ENCODE measurements at places on chromosomes 2 and 18.

GRCh38 chr2:17555150-17555549, 14.7 kb downstream of the VSNL1 start:
- DNase-seq = no peak

DNA sequence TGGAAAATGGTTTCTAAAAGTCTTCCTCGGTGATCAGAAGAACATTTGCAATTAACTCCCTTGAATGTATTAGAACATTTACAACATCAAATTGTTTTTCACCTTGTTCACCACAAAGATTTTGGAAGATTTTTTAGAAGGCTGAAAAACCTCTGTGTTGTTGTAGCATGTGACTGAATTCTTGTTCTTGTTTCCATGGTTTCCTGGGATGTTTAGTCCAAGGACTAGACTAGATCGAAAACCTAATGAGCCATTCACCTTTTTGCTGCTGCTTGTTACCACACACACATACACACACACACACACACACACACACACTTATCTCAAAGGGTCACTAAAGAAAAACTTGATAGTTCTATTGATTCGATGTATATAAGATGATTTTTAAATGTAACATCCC, 380.0 kb downstream of the LRRTM4 start:
- no peak for DNase-seq

DNA sequence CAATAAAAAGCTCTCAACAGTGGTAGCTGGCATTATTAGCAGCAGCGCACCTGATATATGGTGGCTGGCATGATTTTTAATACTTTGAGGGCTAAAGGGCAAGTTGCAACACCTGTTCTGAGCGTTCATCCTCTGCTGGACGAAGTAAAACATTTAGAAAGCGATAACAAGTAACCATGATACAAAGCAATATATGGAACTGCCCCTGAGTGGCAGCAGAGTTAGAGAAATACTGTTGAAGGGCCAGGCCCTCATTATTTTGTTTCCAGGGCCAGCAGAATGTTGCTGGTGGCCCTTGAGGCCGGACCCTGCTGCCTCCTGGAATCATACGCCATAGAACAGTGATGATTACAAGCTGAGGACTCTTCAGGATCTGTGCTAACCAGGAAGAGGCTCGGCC, 47.8 kb downstream of the ARHGEF4 start:
- DNase-seq = no peak

GRCh38 chr2:113357071-113357470, 78.3 kb upstream of the PAX8 start:
- no peak for DNase-seq

- no peak for DNase-seq
Measured at GRCh38 chr2:121200419-121201315, 84.3 kb downstream of the TFCP2L1 start.

- no peak for DNase-seq
Measured at GRCh38 chr2:6288791-6289190, 576.9 kb downstream of the CMPK2 start.

- no peak for DNase-seq
Measured at GRCh38 chr2:15784106-15784885, 156.1 kb upstream of the MYCN start.

GRCh38 chr2:108835040-108835439, 48.5 kb downstream of the CCDC138 start:
- no peak for DNase-seq

DNA sequence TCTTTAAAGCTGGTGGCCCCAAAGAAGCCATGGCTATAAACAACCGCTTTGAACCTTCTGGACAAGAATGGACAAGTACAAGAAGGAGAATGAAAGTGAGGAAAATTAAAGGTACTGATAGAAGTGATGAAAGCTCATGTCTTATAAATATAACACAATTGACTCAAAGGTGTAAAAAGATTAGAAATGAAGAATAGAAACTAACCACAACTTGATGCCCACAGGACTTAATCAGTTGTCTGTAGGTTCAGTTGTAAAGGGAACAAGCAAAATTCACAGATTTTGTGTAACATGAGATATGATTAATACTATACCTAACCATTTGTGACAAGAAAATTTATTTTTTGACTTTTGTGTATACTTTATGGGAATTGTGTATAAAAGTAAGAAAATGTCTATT, 135.7 kb downstream of the NUP35 start:
- DNase-seq = no peak

DNA sequence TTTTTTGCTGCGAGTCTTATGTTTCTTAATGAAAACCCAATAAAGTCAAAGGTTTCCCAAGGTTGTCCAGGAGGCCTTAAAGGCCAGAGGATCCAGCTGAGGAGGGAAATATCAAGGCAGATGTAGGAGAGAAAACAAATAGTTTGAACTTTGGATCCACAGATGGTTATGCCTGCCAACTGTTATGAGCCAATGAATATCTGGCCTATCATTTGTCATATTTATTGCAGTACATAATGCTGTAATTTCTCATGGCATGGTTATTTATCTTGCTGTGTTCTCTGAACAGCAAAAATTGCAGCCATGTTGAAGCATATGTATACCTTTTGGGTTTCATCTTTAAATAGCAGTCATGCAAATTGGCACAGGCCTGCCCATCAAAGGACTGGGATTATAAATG, 38.2 kb upstream of the CAVIN2 start:
- DNase-seq = no peak

DNA sequence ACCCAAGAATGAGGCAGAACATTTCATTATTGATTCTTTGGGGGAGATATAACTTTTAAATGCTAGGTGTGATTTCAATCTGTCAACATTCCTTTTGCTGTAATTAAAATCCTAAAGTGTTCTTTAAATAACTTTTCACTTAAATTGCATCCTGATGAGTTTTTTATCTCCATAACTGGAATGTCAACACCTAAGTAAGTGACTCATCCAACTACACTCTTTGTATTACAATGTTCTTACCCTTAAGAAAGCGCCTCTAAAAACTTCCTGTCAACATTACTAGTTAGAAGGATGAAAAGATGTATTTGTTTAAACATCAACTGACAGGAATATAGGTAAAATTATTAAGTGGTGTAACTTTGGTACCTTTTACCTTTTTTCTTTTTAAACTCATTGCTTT, 1657.0 kb downstream of the LRP1B start:
- no peak for DNase-seq

DNA sequence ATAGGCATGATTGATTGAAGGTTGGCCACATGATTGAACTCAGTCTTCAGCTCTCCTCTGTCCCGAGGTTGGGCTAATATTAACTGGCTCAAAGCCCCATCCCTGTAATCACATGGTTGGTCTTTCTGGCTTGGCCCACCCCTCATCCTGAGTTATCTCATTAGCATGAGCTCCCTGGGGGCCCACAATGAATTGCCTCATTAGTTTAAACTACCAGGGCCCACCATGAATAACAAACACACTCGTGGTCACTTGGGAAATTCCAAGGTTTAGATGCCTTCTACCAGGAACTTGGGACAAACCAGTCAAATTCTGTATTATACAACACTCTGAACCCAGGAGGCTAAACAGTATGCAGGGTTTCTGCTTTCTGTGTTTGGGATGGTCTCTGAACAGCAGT, 121.7 kb upstream of the B3GNT2 start:
- no peak for DNase-seq

- DNase-seq = no peak
Measured at GRCh38 chr2:15793978-15794377, 146.4 kb upstream of the MYCN start.

GRCh38 chr2:17935242-17935885, 56.9 kb downstream of the KCNS3 start:
- DNase-seq = no peak

GRCh38 chr2:184602734-184603133, 4.4 kb downstream of the ZNF804A start:
- no peak for DNase-seq

DNA sequence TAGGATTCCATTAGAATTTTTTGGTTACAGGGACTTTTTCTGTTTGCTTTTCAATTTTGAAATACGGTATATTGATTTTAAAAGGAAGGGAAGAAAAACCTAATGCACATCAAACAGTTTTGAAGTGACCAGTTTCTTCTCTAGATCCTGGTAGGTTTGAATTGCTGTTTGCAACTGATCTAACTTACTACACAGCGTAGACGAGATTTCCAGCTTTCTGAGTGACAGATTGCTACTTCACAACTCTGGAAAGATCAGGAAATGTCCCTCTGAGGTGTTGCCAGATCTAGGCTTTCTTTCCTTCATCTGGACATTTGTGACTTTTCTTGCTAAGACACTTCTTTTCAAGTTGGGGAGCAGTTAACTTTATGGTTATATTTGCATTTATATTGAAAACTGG, 112.2 kb downstream of the DIS3L2 start:
- DNase-seq = no peak

- DNase-seq = no peak
Measured at GRCh38 chr2:67559156-67559555, 162.0 kb downstream of the ETAA1 start.

GRCh38 chr2:71687412-71687811, 234.1 kb downstream of the DYSF start:
- no peak for DNase-seq

- no peak for DNase-seq
Measured at GRCh38 chr2:233482616-233483015, 84.0 kb downstream of the USP40 start.

DNA sequence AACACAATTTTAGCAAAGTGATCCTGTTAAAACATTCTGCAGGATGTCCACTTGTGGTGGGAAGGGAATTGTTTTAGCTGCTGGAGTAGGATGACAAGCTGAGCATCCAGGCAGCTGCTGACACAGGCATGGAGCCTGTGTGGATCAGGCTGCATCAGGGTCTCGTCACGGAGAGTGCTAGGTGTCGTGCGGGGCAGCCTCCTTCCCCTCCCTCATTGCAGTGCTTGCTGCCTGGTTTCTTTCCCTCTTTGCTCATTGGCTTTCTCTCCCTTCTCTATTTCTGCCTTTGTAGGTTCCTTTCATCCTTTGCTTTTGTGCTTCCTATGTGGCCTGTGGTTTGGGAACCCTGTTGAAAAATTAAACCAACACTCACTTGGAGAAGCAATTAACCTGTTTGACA, 172.9 kb downstream of the TPGS2 start:
- no peak for DNase-seq

Measured in GF-D8 (cell line).